ENCODE measurements at places on chromosomes 7 and 10.

- no peaks in the 10 kb centered on the region for H3K36me3 ChIP-seq
- DNase-seq: no peak
- H3K27ac ChIP-seq: no peak overlapping the region
- H3K4me1 ChIP-seq: no peaks in the 10 kb centered on the region
- H3K27me3 ChIP-seq: no peaks in the 10 kb centered on the region
- H3K4me3 ChIP-seq: no peak overlapping the region
Measured at GRCh38 chr7:127438836-127439235, 46.3 kb upstream of the ZNF800 start.

- H3K27ac ChIP-seq: no peak overlapping the region
- H3K36me3 ChIP-seq: no peaks in the 10 kb centered on the region
- H3K27me3 ChIP-seq: no peaks in the 10 kb centered on the region
- no peak overlapping the region for H3K4me3 ChIP-seq
Measured at GRCh38 chr7:24227603-24228359, 56.2 kb upstream of the NPY start.

DNA sequence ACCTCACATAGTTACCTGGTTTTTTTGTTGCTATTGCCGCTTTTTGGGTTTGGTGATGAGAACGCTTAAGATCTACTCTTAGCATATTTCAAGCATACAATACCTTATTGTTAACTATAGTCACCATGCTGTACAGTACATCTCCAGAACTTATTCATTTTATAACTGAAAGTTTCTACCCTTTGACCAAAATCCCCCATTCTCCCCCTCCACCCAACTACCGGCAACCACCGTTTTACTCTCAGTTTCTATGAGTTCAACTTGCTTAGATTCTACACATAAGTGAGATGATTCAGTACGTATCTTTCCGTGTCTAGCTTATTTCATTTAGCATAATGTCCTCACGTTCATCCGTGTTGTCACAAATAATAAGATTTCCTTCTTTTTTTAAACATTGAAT is 86.7 kb upstream of the IL6 start:
- H3K4me3 ChIP-seq: no peak overlapping the region
- H3K27ac ChIP-seq: no peak overlapping the region
- H3K27me3 ChIP-seq: no peaks in the 10 kb centered on the region
- no peaks in the 10 kb centered on the region for H3K36me3 ChIP-seq
- DNase-seq: no peak

- H3K27me3 ChIP-seq: no peaks in the 10 kb centered on the region
- H3K27ac ChIP-seq: no peak overlapping the region
- no peak overlapping the region for H3K4me3 ChIP-seq
- no peak for DNase-seq
- H3K4me1 ChIP-seq: no peaks in the 10 kb centered on the region
Measured at GRCh38 chr10:16887565-16887964, 70.3 kb upstream of the RSU1 start.

DNA sequence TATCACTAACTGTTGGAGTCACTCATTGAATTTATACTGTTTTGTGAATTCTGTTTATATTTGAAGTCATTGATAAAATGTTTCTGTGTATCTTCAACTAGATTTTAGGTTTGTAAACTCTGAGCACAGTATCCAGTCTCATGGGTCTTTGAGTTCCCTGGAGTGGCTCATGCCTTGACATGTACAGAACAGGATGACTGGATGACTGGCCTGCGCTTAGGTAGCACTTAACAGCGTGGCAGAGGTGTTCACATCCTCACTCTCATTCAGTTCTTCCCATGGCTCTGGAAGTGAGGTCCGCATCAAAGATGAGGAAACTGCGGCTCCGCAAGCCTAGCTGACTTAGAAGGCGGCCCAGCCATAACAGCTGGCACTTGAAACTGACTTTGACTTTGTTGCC is 576.9 kb downstream of the SUGCT start:
- no peak for DNase-seq
- no peaks in the 10 kb centered on the region for H3K36me3 ChIP-seq

DNA sequence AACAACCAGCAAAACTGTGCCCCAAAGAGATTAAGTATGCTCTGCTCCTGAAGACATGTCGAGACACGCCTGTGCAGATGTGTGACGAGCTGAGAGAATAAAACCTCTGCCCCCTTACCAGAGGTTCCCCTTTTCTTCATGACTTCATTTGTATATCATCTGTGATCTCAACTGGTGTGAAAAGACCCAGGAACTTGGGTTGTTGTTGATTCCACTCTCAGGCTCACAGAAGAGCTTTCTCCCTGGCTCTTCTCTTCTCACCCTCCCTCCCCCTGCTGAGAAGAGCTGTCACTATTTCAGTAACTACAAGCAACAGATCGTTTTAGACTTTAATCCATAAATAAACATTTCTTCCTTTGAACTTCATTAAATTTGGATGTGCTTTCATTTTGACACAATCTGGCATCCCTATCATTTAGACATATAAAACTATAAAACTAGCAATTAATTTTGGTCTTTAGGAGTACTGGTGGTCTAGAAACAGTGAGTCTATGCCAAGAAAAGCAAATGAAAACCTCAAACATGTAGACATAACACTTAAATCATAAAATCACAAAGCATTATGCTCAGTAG is 179.3 kb upstream of the FZD8 start:
- H3K36me3 ChIP-seq: no peaks in the 10 kb centered on the region
- H3K27ac ChIP-seq: no peak overlapping the region
- H3K27me3 ChIP-seq: no peaks in the 10 kb centered on the region
- peaks cover 5% of the 10 kb centered on the region for H3K4me1 ChIP-seq
- no peak overlapping the region for H3K4me3 ChIP-seq
- DNase-seq: no peak

DNA sequence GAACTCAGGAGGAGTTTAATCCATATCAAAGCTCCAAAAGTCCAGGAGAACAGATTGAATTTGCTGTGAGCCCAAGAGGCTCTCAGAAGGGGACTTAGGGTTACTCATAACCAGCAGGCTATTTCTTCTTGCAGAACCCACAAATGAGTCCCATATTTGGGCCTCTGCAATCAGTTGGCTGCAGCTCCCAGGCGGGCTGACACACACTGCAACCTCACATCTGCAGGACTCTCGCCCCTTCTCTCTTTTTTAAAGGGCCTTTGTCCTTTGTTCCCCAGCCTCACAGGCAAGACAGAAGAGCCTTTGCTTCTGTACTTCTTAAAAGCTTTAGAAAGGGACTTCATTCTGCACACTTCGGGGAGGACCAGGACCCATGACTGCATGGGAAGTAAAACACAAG is 26.7 kb downstream of the CREB3L2 start:
- H3K36me3 ChIP-seq: no peaks in the 10 kb centered on the region
- DNase-seq: no peak
- H3K4me1 ChIP-seq: peaks cover 28% of the 10 kb centered on the region
- H3K27me3 ChIP-seq: no peaks in the 10 kb centered on the region
- H3K27ac ChIP-seq: peak overlapping the region; percentile 99
- no peak overlapping the region for H3K4me3 ChIP-seq

- DNase-seq: no peak
- no peak overlapping the region for H3K4me3 ChIP-seq
- H3K27me3 ChIP-seq: no peaks in the 10 kb centered on the region
- H3K4me1 ChIP-seq: peaks cover 3% of the 10 kb centered on the region
- peaks cover 34% of the 10 kb centered on the region for H3K36me3 ChIP-seq
Measured at GRCh38 chr7:1474736-1475135, 15.5 kb upstream of the MICALL2 start.

DNA sequence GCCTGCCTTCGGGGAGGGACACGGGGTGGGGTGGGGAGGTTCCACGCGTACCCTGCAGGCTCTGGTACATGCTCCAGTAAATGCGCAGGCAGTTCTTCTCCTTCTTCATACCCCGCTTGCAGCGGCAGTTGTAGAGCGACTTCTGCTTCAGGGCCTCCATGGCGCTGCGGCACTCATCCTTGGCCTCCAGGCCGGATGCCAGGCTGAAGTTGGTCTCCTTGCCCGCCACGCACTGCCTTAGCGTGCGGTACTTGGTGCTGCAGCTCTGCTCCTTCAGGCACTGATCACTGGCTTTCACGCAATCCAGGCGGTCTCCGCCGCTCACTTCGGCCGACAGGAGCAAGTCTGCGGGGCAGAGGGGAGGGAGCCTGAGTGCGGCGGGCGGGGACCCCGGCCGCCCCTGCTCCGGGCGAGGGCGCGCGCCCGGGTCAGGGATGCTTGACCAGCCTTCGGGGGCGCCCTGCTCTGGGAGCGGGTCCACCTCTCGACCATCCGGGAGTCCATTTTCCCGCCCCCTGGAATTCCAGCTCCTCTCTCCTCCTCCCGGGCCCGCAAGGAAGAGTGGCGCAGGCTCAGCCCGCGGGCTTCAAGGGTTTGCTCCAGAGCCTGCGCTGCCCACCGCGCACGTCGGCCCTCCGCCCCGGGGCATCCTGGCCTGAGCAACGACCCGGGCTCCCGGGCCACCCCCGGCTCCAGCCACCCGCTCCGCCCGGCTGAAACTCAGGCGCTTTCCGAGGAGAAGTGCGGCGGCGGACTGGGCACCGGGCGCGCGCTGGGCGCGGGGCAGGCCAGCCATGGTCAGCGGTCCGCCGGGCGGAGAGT is 2.0 kb downstream of the GFRA1 start:
- DNase-seq: no peak
- H3K4me3 ChIP-seq: peak overlapping the region; percentile 52
- peak overlapping the region; percentile 57 for H3K27ac ChIP-seq

DNA sequence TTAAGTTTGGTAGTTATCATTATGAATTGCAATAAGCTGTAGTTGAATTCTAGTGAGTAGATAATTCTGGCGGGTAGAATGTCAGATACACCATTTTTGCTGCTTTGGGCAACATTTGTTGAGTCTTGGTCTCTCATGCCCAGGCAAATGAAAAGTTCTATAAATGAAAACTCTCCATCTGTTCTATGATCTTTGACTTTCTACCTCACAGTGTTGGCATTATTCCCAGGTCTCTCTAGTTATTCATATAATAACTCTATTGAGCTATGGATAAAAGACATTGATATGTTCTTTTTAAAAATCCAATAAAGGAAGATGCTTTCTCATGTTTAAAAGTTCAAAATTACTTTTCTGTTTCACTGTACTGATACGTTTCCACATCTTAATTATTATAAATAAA is 415.3 kb upstream of the SEMA3D start:
- H3K27ac ChIP-seq: no peak overlapping the region
- no peaks in the 10 kb centered on the region for H3K4me1 ChIP-seq
- no peak for DNase-seq

DNA sequence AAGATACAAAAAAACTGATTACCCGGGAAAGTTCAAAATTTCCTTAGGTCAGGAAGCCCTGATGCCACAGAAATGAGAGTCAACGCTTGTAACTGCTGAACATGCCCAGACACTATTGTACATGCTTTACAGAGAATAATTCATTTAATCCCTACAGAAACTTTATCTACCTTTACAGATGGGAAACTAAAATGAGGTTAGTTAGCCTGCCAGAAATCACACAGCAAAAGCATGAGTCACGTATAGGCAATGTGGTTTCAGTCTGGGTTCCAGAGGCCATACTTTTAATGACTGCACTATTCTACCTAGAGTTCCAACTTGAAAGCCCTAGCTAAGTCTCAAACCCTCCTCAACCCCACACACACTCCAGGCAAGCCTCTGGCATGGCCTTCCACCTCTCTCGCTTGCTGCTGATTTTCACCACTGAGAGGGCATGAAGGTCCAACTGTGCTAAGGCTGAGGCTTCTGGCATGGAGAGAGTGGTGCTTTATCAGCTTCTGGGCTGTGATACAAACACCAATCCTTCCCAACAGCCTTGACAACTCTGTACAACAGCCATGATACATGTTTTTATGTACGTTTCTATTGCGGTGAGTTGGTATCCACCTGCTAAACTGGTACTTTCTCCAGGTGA is 1011.2 kb upstream of the GHITM start:
- no peak overlapping the region for H3K4me3 ChIP-seq
- DNase-seq: no peak
- H3K27ac ChIP-seq: no peak overlapping the region
- no peaks in the 10 kb centered on the region for H3K4me1 ChIP-seq

GRCh38 chr7:21962677-21963076 is 17.0 kb upstream of the CDCA7L start:
- H3K27me3 ChIP-seq: no peaks in the 10 kb centered on the region
- no peak overlapping the region for H3K4me3 ChIP-seq
- no peaks in the 10 kb centered on the region for H3K4me1 ChIP-seq
- H3K36me3 ChIP-seq: no peaks in the 10 kb centered on the region

DNA sequence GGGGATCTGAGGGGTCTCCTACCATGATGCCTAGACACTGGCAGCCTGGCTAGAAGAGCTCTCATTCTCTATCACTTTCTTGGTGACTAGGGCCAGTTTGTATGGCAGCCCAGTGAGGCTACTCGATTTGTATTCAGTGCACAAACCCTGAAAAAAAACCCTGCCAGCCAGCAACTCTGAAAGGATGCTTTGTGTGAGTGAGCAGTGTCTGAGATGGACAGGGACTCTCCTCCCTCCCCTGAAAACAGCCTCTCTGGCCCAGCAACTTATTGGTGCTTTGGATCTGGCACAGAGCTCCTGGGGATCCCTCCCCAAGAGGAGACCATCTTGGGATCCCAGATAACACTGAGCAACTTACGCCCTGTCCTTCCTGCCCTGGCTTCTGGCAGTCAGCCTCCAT is 10.8 kb upstream of the LRRC4 start:
- DNase-seq: no peak
- no peak overlapping the region for H3K4me3 ChIP-seq
- H3K27me3 ChIP-seq: no peaks in the 10 kb centered on the region
- H3K36me3 ChIP-seq: no peaks in the 10 kb centered on the region
- H3K27ac ChIP-seq: no peak overlapping the region

DNA sequence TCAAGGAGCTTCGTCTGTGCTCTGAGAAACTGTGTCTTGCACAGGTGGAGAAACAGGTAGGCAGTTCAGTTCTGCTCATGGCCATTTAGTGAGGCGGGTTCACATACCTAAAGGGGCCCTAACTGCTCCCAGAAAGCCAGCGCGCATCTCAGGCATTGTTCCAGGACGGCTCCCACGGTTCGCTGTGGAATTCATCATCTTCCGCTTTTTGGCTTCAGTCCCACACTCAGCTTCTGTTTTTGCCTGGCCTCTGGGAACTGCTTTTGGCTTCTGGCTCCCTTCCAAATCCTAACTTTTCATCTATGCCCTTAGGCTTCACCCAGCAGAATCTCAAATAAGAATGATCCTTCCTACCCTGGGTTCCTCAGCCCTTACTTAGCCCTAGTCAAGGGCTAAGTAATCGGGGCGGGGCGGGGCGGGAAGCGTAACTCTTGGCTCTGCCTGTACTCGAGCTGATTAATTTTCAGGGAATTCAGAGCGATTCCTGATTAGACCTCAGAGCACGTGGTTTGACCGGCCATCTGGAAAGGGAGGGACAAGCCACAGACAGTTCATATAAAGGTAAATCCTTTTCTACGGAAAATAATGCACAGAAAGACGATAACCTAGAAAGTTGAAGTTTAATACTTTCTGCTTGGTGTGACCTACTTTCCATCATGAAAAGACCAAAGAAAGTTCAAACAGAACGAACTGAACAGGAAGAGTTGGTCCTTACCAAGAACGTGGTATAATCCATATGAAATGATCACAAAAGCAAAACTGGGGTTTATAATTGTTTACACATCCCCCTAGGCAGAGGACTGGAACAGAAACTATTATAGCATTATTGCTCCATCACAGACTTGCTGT is 105.7 kb downstream of the ST8SIA6 start:
- no peaks in the 10 kb centered on the region for H3K4me1 ChIP-seq
- no peaks in the 10 kb centered on the region for H3K27me3 ChIP-seq
- H3K36me3 ChIP-seq: no peaks in the 10 kb centered on the region
- H3K27ac ChIP-seq: no peak overlapping the region
- peak; percentile 23 for DNase-seq
